ENCODE measurements at places on chromosomes 7 and 10.

DNA sequence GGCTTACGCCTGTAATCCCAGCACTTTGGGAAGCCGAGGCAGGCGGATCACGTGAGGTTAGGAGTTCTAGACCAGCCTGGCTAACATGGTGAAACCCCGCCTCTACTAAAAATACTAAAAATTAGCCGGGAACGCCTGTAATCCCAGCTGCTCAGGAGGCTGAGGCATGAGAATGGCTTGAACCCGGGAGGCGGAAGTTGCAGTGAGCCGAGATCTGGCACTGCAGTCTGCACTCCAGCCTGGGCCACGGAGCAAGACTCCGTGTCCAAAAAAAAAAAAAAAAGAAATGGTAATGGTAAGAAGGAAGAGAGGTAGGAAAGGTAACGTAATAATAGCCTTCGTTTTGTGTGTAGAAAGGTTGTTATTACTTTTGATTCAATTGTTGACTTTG lies 1.2 kb downstream of the HSPA14 start:
- no peak for DNase-seq

DNA sequence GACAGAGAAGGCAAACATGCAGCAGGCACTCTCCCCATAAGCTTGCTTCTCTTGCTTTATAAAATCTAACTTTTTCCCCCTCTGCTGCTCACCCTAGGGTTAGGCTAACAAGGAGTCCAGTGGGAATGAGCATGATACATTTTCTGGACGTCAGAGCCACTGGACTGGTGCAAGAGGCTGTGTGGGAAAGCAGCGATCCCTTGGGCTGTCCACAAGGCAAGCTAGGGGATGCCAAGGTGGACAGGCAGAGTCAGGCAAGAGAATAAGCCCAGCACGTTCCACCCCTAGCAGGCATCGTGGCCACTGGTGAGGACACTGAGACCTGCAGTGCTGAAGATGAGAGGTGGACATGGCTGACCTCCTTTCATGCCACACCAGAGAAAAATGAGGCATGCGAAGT lies 290.9 kb upstream of the ZMIZ1 start:
- DNase-seq = no peak

DNA sequence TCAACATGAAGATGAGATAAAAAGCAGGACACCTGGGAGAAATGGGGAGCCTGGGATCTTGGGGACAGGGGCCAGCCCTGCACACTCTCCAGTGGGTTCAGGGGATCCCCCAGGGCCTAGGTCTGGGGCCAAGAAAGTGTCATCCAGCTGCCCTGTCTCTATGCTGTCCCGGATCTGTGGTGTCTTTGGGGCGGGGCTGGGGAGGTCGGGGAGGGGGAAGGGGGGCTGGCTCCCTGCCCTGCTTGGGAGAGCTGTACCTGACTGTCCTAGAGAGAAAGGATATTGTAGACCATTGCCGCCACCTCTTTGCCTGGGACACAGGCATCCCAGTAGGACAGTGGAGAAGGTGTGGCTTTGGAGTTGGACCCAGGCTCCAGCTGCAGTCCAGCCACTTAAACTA lies 7.0 kb upstream of the SPACDR start:
- no peak for DNase-seq

GRCh38 chr10:91077549-91078071 lies 142.9 kb upstream of the PCGF5 start:
- no peak for DNase-seq

DNA sequence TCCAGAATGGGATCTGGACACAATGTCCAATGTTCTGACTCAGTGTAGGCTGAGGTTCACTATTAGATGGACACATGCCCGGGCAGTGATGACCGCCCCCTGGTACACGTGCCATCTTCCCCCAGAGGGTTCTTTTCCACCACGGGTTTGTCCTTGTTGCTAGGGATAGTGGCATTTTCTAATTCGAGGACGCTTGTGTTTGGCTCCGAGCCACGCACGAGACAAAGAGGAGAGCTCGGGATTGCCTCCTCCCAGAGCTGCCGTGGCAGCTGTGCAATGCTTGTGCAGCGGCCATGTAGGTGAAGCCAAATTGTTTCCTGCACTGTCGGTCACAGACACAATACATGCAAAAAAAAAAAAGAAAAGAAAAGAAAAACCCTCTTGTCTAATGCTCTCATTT lies 207.5 kb downstream of the PAXIP1 start:
- DNase-seq = no peak

GRCh38 chr7:24630596-24630995 lies 57.3 kb downstream of the PALS2 start:
- no peak for DNase-seq

- no peak for DNase-seq
Measured at GRCh38 chr7:65509368-65510186, 135.9 kb downstream of the ZNF92 start.

- no peak for DNase-seq
Measured at GRCh38 chr10:49119746-49120145, 4.4 kb upstream of the VSTM4 start.

GRCh38 chr7:133502498-133502897 lies 249.6 kb downstream of the EXOC4 start:
- no peak for DNase-seq

DNA sequence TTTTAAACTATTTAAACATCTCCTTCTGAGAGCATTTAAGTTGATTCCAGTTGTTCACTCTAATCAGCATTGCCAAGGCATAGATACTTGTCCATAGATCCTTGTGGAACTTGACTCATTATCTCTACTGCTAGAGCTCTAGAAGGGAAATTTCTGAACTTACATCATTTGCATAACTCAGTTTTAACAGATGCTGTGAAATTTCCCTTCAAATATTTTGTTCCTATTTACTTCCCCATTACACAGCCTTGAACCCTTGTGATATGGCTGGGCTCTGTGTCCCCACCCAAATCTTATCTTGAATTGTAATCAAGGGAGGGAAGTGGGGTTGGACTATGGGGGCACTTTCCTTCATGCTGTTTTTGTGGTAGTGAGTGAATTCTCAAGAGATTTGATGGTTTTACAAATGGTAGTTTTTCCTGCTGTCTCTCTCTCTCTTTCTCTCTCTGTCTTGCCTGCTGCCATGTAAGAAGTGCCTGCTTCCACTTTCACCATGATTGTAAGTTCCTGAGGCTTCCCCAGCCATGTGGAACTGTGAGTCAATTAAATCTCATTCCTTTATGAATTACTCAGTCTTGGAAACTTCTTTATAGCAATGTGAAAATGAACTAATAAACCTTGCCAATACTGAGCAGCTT lies 25.4 kb downstream of the INSIG1 start:
- no peak for DNase-seq

DNA sequence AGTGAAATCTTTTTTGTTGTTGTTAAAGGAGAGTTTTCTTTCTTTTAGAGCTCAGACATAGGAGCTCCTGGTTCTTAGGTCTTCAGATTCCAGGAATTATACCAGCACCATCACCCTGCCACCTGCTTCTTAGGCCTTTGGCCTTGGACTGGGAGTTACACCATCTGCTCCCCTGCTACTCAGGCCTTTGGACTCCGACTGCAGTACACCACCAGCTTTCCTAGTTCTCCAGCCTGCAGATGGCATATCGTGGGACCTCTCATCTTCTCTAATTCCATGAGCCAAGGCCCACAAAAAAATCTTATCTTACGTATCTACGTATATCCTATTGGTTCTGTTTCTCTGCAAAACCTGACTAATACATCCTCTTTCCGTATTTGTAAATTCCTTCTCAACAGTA lies 5.1 kb upstream of the TACC2 start:
- DNase-seq = no peak

DNA sequence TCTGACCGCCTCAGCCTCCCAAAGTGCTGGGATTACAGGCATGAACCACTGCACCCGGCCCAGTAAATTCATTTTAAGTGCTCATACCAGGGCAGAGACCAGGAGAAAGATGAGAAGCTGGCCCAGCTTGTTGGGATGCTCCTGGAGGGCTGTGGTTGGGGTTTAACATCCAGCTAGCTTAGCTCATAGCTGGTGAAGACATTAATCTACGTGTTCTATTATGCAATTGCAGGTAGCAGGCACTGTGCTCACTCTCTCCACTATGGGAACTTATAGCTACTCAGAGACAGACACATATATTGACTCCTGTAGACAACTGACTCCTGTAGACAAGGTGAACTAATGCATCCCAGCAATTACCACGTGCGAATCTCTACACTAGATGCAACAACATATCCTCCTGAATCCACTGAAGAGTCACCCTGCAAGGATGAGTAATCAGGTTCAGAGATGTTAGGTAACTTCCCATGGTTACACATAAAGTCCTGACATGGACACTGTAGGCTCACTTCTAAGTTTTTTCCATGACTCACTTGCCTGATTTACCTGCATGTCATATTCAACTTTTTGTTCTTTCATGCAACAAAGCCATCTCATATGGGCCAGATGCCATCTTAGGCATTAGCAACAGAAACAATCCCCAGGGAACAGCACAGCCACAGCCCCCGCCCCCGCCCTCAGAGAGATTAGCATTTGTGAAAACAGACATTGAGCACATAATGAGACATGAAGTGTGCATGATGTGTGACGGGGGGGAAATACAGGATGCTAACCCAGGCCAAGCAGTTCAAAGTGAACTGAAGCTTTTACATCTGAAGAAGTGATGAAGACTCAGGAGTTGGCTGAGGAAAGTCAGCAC lies 37.2 kb downstream of the ERLIN1 start:
- peak; percentile 50 for DNase-seq

DNA sequence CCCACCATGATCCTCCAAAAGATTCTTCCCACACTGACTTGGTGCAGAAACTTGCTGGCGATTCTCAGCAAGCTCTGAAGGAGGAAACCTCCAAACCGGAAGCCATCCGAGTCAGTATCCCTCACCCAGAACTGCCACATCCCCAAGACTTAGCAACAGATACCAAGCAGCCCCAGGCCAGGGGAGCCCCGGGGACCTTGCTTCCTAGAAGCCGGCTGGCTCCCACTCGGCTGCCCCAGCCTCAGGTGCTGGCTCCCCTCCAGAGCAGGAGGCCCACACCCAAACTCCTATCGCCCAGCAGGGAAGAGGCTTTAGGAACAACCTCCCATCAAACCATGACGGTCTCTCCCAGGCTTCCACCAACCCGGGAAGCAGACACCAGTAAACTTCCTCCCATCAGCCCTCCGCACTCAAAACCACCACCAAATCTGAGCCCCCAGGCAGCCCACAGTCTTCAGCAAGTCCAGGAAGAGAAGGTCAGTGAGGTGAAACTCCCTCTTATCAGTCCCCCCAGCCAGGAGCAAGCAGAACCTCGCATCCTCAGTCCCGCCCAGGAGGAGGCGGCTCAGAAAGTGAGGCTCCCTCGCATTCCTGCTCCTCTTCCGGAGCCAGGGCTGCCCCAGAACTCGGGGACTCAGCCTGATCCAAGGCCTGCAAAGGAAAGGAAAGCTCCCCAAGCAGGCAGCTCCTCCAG lies 82.3 kb downstream of the LRGUK start:
- DNase-seq = no peak

GRCh38 chr10:57222129-57222528 lies 861.1 kb upstream of the ZWINT start:
- no peak for DNase-seq

DNA sequence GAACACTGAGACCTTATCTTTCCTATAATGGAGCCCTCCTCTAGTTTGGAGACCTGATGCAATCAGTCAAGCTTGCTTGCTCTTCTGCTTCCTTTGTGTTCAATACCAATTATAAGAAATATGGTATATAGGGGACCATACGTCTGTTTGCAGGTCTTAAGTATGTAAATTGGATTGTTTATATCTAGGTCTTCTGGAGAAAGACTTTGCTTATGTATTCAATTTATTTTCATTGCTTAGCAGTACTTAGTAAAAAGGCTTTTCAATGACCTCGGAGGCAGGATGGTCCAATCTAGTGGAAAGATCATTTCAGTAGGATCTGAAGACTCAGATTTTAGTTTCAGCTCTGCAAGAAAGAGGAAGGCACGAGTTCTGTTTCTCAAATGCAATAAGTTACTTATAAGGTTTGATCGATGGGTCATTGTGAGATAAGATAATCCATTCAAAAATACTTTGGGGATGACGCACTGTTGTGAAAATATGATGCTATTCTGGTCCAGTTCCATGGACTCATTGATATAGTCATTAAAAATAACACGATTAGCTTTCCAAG lies 571.6 kb downstream of the SH2D4B start:
- DNase-seq = no peak

- DNase-seq = no peak
Measured at GRCh38 chr10:130227883-130228282, 91.7 kb downstream of the GLRX3 start.

DNA sequence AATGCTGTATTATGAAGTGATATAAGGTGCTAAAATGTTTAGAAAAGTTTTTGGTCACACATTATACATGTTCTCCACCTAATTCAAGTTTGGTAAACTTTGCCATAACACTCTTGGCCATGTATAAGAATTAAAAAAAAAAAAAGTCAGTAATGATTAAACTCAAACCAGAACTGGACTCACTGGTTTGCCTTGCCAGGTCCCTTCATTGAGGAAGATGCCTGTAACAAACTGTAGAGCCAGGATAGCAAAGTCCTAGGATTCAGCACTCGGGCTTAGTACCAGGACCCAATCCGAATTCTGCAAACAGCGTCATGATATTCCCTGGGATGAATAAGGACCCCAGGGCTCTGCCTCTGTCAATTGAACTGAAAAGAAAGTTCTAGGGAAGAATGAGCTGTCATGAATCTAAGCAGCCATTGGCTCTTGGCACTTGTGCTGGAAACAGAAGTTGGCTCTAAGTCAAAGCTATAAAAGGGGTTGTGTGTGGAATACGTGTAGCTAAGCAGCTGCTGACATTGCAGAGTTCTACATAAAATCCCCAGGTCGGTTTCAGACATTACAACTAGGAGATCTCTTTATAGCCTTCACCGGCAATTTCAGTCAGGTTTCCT lies 216.9 kb downstream of the C7orf25 start:
- DNase-seq = no peak

All from activated T-cell treated with anti-CD3 and anti-CD28 coated beads for 24 hours (primary cell).